ENCODE measurements at places on chromosomes 5 and 9.

DNA sequence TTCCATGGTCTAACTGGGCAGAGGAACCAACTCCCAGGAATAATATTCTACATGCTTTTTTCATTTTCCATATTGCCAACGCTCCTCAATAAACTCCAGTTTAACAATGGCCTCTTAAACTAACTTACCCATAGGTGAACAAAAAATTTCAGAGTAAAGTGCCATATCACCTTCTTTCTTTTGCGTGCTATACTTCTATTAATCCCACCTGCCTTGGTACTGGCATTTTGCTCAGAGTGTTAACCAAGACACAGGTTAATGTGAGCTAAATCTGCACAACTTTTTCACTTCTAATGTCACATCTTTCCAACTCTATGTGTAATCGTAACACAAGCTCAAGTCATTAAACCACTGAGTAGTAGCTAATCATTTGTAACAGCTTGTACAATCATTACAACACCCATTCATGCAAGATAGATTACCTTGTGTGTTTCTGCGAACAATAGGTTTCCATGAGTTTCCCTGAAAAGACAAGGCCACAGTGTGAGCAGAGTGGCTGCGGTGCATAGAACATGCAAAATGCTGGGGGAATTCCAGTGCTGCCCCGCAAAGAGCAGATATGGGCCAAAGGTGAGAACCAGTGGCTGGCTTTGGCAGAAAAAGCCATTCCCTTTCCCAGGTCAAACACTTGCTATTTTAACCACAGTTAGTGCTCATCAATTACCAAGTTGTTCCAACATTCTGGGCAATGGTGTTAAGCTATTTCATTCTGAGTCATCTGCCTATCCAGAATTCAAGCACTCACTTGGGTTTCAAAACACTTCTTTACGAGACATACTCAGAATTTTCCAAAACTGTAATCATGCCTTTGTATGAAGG lies 42.8 kb downstream of the TIMD4 start:
- no peak overlapping the region for H3K4me3 ChIP-seq
- H3K36me3 ChIP-seq, result no peaks in the 10 kb centered on the region
- H3K4me1 ChIP-seq, result peaks cover 18% of the 10 kb centered on the region

DNA sequence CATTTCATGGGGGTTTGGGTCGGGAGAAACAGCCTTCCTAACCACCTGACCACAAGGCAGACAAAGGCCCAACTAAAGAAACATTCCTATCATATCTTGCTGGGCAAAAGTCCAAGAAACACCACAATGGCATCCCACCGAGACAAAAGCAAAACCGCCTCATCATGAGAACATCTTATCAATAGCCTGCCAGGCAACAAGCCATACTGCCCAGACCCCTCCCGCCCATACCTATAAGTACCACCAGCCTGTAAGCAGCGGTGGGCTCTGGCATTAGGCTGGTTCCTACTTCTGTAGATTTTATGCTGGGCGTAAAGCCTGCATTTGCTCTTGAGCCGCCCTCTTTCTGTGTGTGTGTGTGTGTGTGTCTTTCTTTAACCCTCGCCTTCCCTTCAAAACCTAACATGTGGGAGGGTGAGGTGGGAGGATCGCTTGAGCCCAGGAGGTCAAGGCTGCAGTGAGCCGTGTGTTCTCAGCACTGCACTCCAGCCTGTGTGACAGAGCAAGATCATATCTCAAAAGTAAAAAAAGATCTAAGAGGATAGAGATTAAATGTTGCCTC lies 56.9 kb downstream of the PDE6A start:
- no peaks in the 10 kb centered on the region for H3K4me1 ChIP-seq
- no peaks in the 10 kb centered on the region for H3K36me3 ChIP-seq
- H3K4me3 ChIP-seq, result no peak overlapping the region
- H3K27me3 ChIP-seq, result peaks cover 5% of the 10 kb centered on the region
- no peak overlapping the region for H3K27ac ChIP-seq

DNA sequence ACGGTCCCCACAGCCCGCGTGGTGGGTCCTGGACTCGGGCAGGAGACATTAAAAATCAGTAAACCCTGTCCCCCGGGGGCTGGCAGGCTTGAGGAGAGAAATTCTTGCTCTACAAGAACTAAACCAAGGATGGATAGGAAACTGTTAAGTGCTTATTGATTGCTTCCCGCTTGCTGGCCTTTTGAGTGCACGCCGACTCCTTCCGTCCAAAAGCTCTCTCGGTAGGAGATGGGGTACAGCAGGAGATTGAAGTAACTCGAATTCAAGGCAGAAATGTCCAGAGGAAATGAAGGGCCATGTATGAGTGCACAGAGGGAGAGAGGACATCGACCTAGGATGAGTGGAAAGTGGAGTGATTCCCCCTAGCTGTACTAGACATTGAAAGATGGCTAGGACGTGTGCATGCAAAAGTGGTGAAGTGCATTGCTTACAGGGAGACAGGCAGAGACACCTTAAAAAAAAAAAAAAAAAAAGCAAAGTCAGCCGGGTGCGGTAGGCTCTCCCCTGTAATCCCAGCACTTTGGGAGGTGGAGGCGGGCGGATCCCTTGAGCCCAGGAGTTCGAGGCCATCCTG lies 923 bp downstream of the RECK start:
- no peak overlapping the region for H3K27ac ChIP-seq
- H3K27me3 ChIP-seq, result no peaks in the 10 kb centered on the region
- peaks cover 24% of the 10 kb centered on the region for H3K4me1 ChIP-seq
- DNase-seq, result no peak
- peak overlapping the region; percentile 85 for H3K4me3 ChIP-seq
- no peaks in the 10 kb centered on the region for H3K36me3 ChIP-seq

DNA sequence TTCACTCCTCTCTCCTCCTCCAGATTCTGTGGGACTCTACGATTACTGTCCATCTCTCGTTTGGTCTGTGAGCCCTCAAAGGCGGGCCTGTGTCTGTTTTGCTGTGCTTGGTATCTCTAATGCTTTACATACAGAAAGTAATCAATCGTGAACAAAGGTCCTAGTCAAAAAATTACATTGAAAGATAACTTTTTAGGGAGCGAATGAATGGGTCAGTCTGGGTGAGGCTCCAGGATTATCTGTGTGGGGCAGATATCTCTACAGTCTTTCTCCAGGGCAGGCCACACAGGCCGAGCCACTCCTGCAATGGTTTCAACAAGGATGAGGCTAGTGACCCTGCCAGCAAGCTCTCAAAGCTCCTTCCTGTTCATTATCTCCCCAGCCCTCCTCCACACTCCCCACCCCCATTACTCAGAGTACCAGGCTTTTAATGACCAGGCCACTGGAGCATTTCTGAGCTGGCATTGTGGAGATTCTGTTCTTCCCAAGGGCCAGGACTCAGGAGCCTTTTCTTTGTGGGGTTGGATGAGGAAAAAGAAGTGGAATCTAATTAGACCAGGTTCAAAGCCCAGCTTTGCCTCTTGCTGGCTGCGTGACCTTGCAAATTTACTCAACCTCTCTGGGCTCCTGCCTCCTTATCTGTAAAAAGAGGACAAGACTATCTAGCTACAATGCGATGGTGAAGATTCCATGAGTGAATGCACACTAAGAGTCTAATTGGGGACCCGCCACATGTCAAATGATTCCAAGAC lies 10.2 kb downstream of the CORO2A start:
- peaks cover 23% of the 10 kb centered on the region for H3K4me1 ChIP-seq
- DNase-seq, result no peak
- H3K27me3 ChIP-seq, result no peaks in the 10 kb centered on the region
- H3K27ac ChIP-seq, result no peak overlapping the region
- H3K36me3 ChIP-seq, result peaks cover 3% of the 10 kb centered on the region
- H3K4me3 ChIP-seq, result no peak overlapping the region

GRCh38 chr9:116453785-116454184 lies 233.3 kb upstream of the TRIM32 start:
- no peak overlapping the region for H3K27ac ChIP-seq
- H3K4me1 ChIP-seq, result no peaks in the 10 kb centered on the region
- no peaks in the 10 kb centered on the region for H3K27me3 ChIP-seq
- DNase-seq, result no peak
- H3K36me3 ChIP-seq, result no peaks in the 10 kb centered on the region

- H3K36me3 ChIP-seq, result no peaks in the 10 kb centered on the region
- peaks cover 4% of the 10 kb centered on the region for H3K4me1 ChIP-seq
- H3K27me3 ChIP-seq, result no peaks in the 10 kb centered on the region
- H3K4me3 ChIP-seq, result no peak overlapping the region
- H3K27ac ChIP-seq, result no peak overlapping the region
Observed at GRCh38 chr9:107872457-107873192, 383.1 kb upstream of the KLF4 start.

- no peak for DNase-seq
- H3K27me3 ChIP-seq, result no peaks in the 10 kb centered on the region
- H3K36me3 ChIP-seq, result no peaks in the 10 kb centered on the region
- H3K4me1 ChIP-seq, result no peaks in the 10 kb centered on the region
Observed at GRCh38 chr5:171840711-171841522, 55.3 kb downstream of the SMIM23 start.

Data from CD4-positive, alpha-beta T cell (primary cell).